ENCODE measurements at places on chromosomes 1 and 21.
A peak's percentile ranks its signal among the peaks of the same experiment; 100 is the strongest.

- H3K27ac ChIP-seq, result no peak overlapping the region
- H3K27me3 ChIP-seq, result no peaks in the 10 kb centered on the region
- H3K4me3 ChIP-seq, result no peak overlapping the region
Observed at GRCh38 chr21:29431178-29431577, 132.5 kb downstream of the BACH1 start.

GRCh38 chr1:36761113-36761512, 273.2 kb downstream of the GRIK3 start:
- H3K4me3 ChIP-seq, result no peak overlapping the region
- DNase-seq, result no peak
- no peaks in the 10 kb centered on the region for H3K27me3 ChIP-seq
- H3K4me1 ChIP-seq, result no peaks in the 10 kb centered on the region

DNA sequence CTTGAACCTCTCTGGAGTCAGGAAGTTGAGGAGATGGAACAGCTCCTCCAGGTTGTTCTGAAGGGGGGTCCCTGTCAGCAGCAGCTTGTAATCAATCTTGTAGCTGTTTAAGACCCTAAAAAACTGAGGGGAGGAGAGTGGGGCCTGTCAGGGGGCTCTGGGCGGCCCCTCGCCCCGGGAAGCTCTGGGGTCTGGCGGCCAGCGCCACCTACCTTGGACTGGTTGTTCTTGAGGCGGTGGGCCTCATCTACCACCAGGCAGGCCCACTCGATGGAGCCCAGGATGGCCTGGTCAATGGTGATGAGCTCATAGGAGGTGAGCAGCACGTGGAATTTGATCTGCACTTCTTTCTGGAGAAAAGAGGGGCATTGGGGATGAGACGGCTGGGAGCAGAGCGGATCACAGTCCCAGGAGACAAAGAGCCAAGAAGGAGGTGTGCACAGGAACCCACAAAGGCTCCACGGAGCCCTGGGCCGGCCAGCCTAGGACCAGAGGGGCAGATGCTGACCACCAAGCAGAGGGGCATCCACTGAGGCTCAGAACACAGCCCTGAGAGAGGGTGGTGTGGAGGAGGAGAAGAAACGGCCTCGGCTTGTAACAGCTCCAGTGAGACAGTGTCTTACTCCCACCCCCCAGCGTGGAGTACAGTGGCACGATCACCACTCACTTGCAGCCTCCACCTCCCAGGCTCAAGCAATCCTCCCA, 43.5 kb downstream of the CHD5 start:
- H3K4me1 ChIP-seq, result no peaks in the 10 kb centered on the region
- H3K27me3 ChIP-seq, result no peaks in the 10 kb centered on the region
- no peak overlapping the region for H3K4me3 ChIP-seq
- no peak for DNase-seq
- no peaks in the 10 kb centered on the region for H3K36me3 ChIP-seq

- H3K27me3 ChIP-seq, result no peaks in the 10 kb centered on the region
- no peak overlapping the region for H3K27ac ChIP-seq
- no peaks in the 10 kb centered on the region for H3K36me3 ChIP-seq
- H3K4me3 ChIP-seq, result no peak overlapping the region
Observed at GRCh38 chr1:56808410-56808809, 10.8 kb downstream of the FYB2 start.

DNA sequence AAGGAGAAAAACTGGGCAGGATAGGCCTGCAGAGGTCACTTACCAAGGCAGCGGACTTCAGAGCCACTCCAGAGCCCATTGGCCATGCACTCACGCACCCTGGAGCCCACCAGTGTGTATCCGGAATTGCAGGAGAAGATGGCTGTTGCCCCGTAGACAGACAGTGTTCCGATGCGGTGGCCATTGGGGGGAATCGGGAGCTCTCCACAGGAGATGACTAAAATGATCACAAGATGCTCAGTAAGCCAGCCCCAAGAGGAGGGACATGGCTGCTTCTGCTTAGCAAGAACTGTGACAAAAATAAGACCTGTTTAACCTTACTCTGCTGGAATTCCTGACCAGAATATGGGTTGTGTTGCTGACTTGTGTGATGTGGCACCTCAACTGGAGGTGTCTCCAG, 96.9 kb downstream of the ZSCAN20 start:
- no peak overlapping the region for H3K4me3 ChIP-seq
- H3K4me1 ChIP-seq, result no peaks in the 10 kb centered on the region
- H3K27ac ChIP-seq, result no peak overlapping the region
- peaks cover 8% of the 10 kb centered on the region for H3K27me3 ChIP-seq
- no peaks in the 10 kb centered on the region for H3K36me3 ChIP-seq

DNA sequence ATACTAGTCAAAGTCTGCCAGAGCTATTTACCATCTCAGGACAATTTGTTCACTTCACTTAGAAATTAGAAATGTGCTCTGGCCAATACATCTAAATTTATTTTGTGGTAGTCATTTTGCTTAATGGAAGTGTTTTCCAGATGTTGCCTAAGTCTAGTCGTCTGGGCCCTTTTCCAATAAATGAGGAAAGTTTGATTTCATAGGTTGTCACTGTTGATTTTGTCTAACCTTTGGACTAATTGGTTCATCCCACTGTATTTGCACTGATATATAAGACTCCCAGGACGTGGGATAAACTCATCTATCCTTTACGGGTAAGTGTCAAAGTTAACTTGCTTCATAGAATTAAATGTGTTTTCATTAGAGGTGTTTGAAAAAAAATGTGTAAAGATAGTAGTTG, 79.1 kb downstream of the TPR start:
- H3K27ac ChIP-seq, result no peak within 1 kb of the TSS
- no peaks in the 10 kb centered on the region for H3K36me3 ChIP-seq
- no peak within 1 kb of the TSS for H3K4me3 ChIP-seq

GRCh38 chr1:172843444-172843843, 184.5 kb downstream of the FASLG start:
- no peaks in the 10 kb centered on the region for H3K36me3 ChIP-seq
- no peak overlapping the region for H3K4me3 ChIP-seq
- no peak for DNase-seq
- peaks cover 23% of the 10 kb centered on the region for H3K4me1 ChIP-seq
- no peak overlapping the region for H3K27ac ChIP-seq
- H3K27me3 ChIP-seq, result no peaks in the 10 kb centered on the region

DNA sequence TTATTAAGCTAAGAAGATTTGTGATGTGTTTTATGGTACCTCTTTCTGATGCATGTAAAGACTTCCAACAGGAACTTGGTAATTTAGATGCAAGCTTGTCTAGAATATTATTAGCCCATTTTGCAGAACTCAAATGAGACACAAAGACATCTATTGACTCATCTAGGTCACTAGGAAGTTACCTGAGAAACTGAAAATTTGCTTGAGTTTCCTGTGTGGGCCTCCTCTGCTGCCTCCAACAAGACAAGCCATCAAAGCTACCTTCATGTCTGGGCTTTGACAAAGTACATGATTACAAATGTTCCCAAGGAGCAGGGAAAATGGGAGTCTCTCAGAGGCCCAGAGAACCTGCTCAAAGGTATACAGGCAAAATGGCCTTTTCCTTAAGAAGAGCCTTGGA, 5.6 kb downstream of the RUNX1 start:
- H3K4me3 ChIP-seq, result no peak overlapping the region
- H3K27me3 ChIP-seq, result no peaks in the 10 kb centered on the region
- peaks cover 72% of the 10 kb centered on the region for H3K4me1 ChIP-seq
- peaks cover 25% of the 10 kb centered on the region for H3K36me3 ChIP-seq
- DNase-seq, result peak; percentile 56

- H3K4me3 ChIP-seq, result no peak overlapping the region
- H3K27ac ChIP-seq, result no peak overlapping the region
- H3K27me3 ChIP-seq, result no peaks in the 10 kb centered on the region
- no peaks in the 10 kb centered on the region for H3K36me3 ChIP-seq
Observed at GRCh38 chr1:66240491-66241484, 293.2 kb upstream of the SGIP1 start.

DNA sequence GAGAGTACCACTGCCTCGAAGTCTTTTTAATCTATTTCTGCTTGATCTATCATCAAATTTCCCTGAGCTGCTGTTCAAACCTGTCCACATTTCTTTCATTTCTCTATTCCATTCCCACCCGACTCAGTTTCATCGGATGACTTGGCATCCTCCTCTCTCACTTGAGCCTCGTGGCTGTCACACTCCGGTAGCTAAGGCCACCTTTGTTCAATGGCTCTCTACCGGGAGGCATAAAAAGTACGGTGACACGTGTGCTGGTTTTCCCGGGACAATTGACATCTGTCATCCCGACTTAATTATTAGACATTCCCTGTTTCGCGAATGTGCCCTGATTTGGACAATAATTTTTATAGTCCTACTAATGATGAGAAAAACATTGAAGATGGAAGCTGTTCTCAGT, 22.6 kb downstream of the MIS18A start:
- no peak for DNase-seq
- H3K4me1 ChIP-seq, result no peaks in the 10 kb centered on the region
- H3K27me3 ChIP-seq, result no peaks in the 10 kb centered on the region
- no peak overlapping the region for H3K4me3 ChIP-seq
- no peaks in the 10 kb centered on the region for H3K36me3 ChIP-seq

GRCh38 chr1:204829133-204829825, 41.4 kb upstream of the NFASC start:
- no peaks in the 10 kb centered on the region for H3K36me3 ChIP-seq
- H3K27me3 ChIP-seq, result peaks cover 24% of the 10 kb centered on the region
- H3K27ac ChIP-seq, result no peak overlapping the region
- peaks cover 4% of the 10 kb centered on the region for H3K4me1 ChIP-seq
- no peak for DNase-seq
